ENCODE measurements at places on chromosomes 12 and 14.

DNA sequence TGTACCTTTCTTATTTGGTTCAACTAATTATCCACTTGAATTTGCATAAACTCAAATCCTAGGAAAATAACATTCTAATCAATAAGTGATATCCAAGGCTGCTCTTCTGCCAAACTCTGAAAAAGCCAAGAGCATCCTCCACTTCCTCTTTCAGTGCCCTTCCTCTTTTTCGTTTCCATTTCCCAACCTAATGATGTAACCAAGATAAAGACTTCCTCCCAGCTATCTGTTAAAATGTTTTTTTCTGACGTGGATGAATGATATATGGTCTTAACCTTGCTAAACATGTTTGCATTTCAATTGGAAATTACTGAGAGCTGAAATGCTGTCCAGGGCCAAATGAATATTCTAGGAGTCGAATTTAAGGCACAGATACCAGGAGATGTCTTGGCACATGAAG, 459.5 kb upstream of the PDE3A start:
- DNase-seq, result no peak

- DNase-seq, result peak; percentile 88
Observed at GRCh38 chr12:122072031-122072970, 6.3 kb upstream of the MLXIP start.

GRCh38 chr12:102955926-102956737, 1.3 kb upstream of the ASCL1 start:
- DNase-seq, result no peak

- no peak for DNase-seq
Observed at GRCh38 chr14:35369701-35370191, 34.8 kb downstream of the NFKBIA start.

DNA sequence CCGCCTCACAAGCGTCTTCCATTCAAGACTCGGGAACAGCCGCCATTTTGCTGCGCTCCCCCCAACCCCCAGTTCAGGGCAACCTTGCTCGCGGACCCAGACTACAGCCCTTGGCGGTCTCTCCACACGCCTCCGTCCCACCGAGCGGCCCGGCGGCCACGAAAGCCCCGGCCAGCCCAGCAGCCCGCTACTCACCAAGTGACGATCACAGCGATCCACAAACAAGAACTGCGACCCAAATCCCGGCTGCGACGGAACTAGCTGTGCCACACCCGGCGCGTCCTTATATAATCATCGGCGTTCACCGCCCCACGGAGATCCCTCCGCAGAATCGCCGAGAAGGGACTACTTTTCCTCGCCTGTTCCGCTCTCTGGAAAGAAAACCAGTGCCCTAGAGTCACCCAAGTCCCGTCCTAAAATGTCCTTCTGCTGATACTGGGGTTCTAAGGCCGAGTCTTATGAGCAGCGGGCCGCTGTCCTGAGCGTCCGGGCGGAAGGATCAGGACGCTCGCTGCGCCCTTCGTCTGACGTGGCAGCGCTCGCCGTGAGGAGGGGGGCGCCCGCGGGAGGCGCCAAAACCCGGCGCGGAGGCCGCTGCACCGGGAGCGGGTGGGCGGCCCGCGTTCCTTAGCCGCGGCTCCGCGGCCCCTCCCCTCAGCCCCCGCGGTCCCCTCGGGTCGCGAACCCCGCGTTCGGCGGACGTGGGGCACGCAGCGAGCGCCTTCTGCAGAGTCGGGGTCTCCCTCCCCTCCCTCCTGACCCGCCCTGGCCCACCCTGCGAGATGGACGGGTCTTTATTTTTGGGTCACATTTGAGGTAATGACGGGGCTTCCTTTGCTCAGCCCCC, at the start of gene UBC:
TSS of gene UBC (minus strand) at position 259 of the 847 bp plus-strand sequence. CDS start 879 bp downstream, outside the sequence.
- DNase-seq, result peak; percentile 82
